ENCODE measurements at places on chromosomes 12 and 14.

GRCh38 chr12:91171476-91171875, 11.1 kb downstream of the DCN start:
- DNase-seq = no peak

GRCh38 chr14:67512463-67513310, 20.4 kb upstream of the PLEKHH1 start:
- DNase-seq = no peak

- DNase-seq = no peak
Measured at GRCh38 chr14:90276646-90277367, 20.5 kb downstream of the PSMC1 start.

DNA sequence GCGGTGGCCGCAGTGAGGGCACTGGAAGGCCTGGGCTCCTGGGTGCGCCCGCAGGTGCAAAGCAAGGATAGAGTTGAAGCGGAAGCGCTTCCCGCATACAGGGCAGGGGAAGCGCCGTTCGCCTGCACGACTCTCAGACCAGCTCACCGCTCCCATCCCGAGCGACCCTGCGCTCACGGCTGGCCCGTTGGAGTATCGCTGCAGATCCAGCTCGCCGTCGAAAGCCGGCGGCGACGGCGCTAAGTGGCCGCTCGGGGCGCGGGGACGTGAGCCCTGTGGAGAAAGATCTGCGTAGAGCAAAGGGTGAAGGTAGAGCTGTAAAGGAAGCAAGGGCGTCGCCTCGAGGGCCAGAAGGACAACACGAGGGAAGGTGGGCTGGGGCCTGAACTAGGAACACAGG, 5.4 kb downstream of the ZNF219 start:
- DNase-seq = no peak

GRCh38 chr12:14156606-14157005, 175.2 kb upstream of the GRIN2B start:
- DNase-seq = no peak

- no peak for DNase-seq
Measured at GRCh38 chr14:60349663-60350365, 100.8 kb downstream of the PPM1A start.

- DNase-seq = no peak
Measured at GRCh38 chr12:48602192-48602989, 32.5 kb upstream of the LALBA start.

GRCh38 chr12:8052679-8053078, 13.5 kb downstream of the C3AR1 start:
- no peak for DNase-seq

DNA sequence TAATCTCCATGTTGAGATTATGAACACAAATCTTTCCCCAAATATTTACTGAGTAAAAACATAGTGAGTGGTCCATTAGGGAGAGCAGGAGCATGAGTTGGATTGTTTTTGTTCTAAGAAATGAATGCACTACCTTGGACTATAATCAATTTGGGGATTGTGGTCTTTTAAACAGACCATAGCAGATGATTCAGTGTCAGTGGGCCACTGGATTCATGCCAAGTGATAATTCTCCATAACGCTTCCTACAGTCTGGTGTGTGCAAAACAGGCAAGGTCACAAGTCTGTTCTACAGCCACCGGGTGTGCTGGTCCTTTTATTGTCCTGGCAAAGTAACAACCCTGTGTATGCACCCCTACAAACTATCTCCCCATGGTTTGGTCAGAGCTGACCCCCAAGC, 266.3 kb downstream of the APAF1 start:
- DNase-seq = no peak

DNA sequence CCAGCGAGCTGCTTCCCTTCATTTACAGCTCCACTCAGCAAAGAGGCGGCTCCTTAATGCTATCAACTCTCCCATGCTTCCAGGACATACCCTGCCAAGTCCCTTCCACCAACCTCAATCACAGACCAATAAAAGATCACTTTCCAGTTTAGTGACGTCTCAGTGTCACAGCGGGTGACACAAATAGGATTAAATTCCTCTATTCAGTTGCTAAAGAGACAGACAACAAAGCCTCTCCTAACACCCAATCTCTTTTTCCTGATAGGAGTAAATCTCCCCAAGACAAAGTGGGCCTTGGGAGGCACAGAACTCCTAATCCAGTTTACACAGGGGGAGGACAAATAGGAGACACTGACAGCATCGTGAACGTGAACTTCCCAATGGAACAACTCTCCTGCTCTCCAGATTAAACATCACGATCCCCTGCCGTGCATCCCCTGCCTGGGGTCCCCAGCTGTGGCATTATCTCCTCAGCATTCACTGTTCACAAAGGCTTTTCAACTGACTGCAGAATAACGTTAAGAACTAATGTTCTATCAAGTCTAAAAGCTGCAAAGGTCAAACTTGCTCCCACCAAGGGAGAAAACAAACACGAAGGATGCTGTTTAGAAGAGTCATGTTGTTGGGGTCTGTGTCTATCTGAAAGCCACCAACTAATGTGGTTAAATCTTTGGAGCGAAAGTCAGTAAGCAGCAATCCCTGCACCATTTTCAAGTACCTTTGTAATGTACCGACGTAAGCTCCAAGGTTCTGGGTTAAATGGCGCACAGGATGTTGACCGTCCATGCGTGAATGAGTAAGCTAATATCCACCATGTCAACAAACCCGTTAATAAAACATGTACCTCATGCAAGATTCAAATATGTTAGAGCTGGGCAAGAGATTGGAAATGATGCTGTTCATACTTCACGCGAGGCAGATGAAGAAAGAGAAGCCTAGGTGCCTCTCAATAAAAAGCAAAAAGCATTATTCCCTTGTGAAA, 31.5 kb downstream of the TMEM132D start:
- DNase-seq = no peak

- DNase-seq = no peak
Measured at GRCh38 chr12:113135178-113136127, at the start of gene RASAL1. Gene RASAL1, minus strand, starts transcription at chr12:113135761. Its CDS starts 299 bp downstream, at chr12:113135462.
